ENCODE measurements at places on chromosomes 6 and 20.

GRCh38 chr20:19478320-19478895, 266.0 kb downstream of the SLC24A3 start:
- DNase-seq, result no peak
- no peak overlapping the region for H3K27ac ChIP-seq
- no peaks in the 10 kb centered on the region for H3K27me3 ChIP-seq
- H3K4me3 ChIP-seq, result no peak overlapping the region
- no peaks in the 10 kb centered on the region for H3K36me3 ChIP-seq

DNA sequence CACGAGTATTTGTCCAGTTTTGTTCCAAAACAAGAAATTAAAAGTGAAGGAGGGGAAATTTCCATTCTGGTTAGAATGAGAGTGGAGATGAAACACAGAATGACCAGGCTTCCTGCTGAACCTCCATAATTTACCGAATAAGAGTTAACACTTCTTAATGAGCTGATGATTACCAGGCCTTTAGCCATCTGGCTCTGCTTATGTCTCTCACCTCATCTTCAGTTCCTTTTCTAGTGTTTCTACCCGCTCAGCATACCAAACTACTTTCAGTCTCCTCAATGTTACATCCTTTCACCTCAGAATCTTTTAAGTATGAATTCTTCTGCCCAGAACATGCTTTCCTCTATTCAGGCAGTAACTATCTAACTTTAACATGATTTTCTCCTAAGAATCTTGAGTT, 209.0 kb upstream of the RSPO3 start:
- no peaks in the 10 kb centered on the region for H3K27me3 ChIP-seq
- no peak overlapping the region for H3K4me3 ChIP-seq
- no peak overlapping the region for H3K27ac ChIP-seq
- no peaks in the 10 kb centered on the region for H3K4me1 ChIP-seq

GRCh38 chr6:169571123-169571962, 130.5 kb downstream of the WDR27 start:
- H3K27me3 ChIP-seq, result no peaks in the 10 kb centered on the region
- no peak overlapping the region for H3K27ac ChIP-seq
- no peaks in the 10 kb centered on the region for H3K4me1 ChIP-seq

GRCh38 chr20:31355981-31356380, 12.4 kb upstream of the DEFB118 start:
- no peaks in the 10 kb centered on the region for H3K4me1 ChIP-seq
- DNase-seq, result no peak
- no peak overlapping the region for H3K27ac ChIP-seq

DNA sequence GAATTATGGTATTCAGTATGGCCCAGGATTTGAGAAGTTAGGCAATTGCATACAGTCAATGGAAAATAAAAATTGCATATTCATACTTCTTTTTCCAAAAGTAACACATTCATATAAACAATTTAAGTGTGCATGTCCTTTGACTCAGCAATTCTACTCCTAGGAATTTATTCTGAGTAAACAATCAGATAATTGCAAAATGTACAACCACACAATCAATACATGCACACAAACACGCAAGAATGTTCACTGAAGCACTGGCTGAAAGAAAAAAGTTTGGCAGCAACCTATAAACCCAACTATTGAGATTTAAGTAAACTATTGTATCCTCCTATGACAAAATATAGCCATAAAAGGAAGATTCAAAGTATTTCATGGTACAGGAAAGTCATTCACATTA, 1.6 kb downstream of the CYP39A1 start:
- no peak overlapping the region for H3K4me3 ChIP-seq
- no peaks in the 10 kb centered on the region for H3K4me1 ChIP-seq
- no peaks in the 10 kb centered on the region for H3K36me3 ChIP-seq

GRCh38 chr6:109946979-109947378, 31.1 kb upstream of the GPR6 start:
- no peak for DNase-seq
- H3K4me3 ChIP-seq, result no peak overlapping the region
- no peak overlapping the region for H3K27ac ChIP-seq
- no peaks in the 10 kb centered on the region for H3K27me3 ChIP-seq
- H3K4me1 ChIP-seq, result peaks cover 6% of the 10 kb centered on the region

GRCh38 chr20:9608639-9609340, 94.4 kb downstream of the LAMP5 start:
- H3K27ac ChIP-seq, result no peak overlapping the region
- peaks cover 3% of the 10 kb centered on the region for H3K4me1 ChIP-seq
- DNase-seq, result no peak
- H3K4me3 ChIP-seq, result no peak overlapping the region
- no peaks in the 10 kb centered on the region for H3K27me3 ChIP-seq
- H3K36me3 ChIP-seq, result no peaks in the 10 kb centered on the region

Measured in iPS DF 6.9 (cell line).